ENCODE measurements at places on chromosomes 12 and 14. TPM values are rescaled to one million over a fixed set of nuclear protein-coding genes. Genes with fewer than 3 reads are reported as not detected.

- H3K27me3 ChIP-seq: peaks cover 42% of the 10 kb centered on the region
- peak overlapping the region; percentile 32 for H3K27ac ChIP-seq
- peaks cover 9% of the 10 kb centered on the region for H3K4me1 ChIP-seq
- DNase-seq: no peak
- H3K36me3 ChIP-seq: peaks cover 9% of the 10 kb centered on the region
These were observed 58.1 kb upstream of the PCED1B start for GRCh38 chr12:47021298-47021697.

DNA sequence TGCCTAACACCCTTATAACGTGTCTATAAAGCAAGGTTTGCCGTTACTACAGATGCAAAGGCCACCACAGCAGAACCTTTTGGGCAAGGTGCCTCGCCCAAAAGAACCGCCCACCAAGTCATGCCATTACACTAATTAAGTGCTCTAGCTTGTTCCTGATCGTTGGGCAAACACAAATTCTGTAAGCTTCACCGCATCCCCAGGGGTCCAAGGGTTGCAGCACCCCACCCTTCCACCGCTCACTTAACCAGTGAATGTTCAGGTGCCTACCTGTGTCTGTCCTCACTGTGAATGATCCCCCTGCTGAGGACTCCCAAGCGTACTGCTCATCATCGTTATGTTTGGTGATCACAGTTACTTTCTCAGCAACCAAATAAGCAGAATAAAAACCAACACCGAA lies 1.4 kb downstream of the HSP90AA1 start:
- peak overlapping the region; percentile 93 for H3K27ac ChIP-seq
- peaks cover 62% of the 10 kb centered on the region for H3K4me1 ChIP-seq

GRCh38 chr14:75379246-75379929 lies 48.4 kb upstream of the JDP2 start:
- H3K27ac ChIP-seq: no peak overlapping the region
- peaks cover 23% of the 10 kb centered on the region for H3K27me3 ChIP-seq
- no peaks in the 10 kb centered on the region for H3K4me1 ChIP-seq
- peaks cover 7% of the 10 kb centered on the region for H3K36me3 ChIP-seq
- no peak overlapping the region for H3K4me3 ChIP-seq

GRCh38 chr12:92574911-92575570 lies 127.7 kb upstream of the PLEKHG7 start:
- H3K4me3 ChIP-seq: no peak overlapping the region
- peaks cover 7% of the 10 kb centered on the region for H3K4me1 ChIP-seq
- no peaks in the 10 kb centered on the region for H3K27me3 ChIP-seq
- H3K27ac ChIP-seq: peak overlapping the region; percentile 89

GRCh38 chr12:110280392-110280778 lies 662 bp upstream of the ATP2A2 start:
- H3K4me1 ChIP-seq: peaks cover 36% of the 10 kb centered on the region
- H3K27ac ChIP-seq: peak overlapping the region; percentile 92

DNA sequence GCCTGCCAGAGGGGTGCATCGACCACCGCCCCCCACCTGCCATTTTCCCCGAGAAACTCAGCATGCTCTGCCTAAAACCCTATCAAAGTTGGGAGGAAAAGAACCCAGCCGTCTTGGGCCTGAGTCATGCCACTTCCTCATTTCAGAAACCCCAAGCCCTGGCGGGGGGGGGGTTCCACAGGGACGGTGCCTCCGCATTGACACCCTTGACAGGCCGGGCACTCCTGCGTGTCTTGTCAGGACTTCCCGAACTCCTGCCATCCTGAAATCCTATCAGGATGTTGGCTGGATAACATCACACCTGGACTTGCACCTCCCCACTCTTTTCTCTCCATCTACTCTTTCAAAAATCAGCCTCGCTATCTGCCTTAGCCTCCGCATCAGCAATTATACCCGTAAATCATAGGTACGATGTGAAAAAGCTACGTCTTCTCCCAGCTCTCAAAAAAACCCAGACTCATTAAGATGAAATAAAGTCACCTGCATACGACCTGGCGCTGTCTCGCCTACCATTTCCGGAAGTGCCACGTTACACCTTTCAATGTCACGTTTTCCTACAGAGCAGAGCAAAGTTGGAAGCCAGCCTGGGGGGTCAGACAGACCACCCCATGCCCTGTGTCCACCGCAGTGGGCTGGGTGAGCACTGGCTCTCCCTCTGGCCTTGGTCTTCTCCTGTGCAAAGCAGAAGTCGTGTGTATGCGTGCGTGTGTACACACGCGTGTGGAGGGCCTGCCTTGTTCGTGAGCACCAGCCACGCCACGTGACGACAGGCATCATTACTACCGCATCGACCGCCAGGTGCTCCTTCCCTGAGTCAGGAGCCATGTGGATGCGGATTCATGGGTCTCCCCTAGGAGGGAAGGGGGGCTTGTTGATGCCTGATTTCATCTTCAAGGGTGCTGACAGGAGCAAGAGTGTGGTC lies 96.7 kb downstream of the RFLNA start:
- DNase-seq: no peak
- peak overlapping the region; percentile 87 for H3K4me3 ChIP-seq
- H3K27ac ChIP-seq: peak overlapping the region; percentile 93
- H3K4me1 ChIP-seq: peaks cover 28% of the 10 kb centered on the region
- peaks cover 2% of the 10 kb centered on the region for H3K36me3 ChIP-seq

DNA sequence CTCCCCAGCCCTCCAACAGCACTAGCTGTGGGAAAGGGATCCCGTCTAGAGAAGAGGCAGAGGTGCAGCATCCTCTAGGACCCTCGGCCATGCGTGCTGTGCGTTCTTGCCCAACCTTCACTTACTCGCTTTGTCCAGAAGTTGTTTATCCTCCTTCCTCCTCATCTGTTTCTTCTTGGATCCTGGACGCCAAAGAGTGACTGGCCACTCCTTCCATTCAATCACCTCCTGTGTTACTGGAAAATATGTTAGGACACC lies 140.5 kb downstream of the ZFP36L1 start:
- no peak overlapping the region for H3K4me3 ChIP-seq
- no peak for DNase-seq

- H3K36me3 ChIP-seq: no peaks in the 10 kb centered on the region
- no peak overlapping the region for H3K4me3 ChIP-seq
- DNase-seq: no peak
These were observed 19.8 kb downstream of the XRCC3 start for GRCh38 chr14:103695296-103696069.

DNA sequence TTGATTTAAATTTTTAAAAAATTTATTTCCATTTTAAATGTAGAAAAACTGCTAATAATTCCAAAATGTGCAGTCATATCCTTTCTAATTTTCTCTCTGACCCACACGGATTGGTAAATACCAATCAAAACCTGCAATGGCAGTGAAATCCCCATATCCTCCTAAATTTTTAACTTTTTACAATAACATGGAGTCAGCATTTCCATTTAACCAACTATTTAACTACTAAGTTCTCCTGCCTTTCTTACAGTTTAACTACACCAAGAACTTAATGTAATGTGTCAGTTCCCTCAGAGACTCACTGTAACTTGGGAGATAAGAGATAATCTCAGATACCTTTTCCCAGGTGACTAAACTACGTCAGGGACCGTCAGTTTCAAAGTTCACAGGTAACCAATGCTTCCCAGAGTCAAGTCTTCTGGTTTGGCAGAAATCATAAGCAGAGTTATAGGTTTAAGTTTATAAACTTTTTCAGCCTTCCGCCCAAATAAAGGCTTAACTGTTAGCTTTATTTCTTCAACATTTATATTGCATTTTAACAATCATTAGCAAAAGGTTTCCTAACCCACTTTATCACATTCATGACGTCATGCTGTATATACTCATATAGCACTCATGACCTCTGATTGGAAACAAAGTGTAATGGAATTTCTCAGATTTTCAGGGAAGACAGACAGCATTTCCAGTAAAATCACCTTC lies 7.6 kb downstream of the KRAS start:
- H3K4me3 ChIP-seq: no peak overlapping the region
- H3K27me3 ChIP-seq: no peaks in the 10 kb centered on the region
- no peaks in the 10 kb centered on the region for H3K36me3 ChIP-seq
- no peak for DNase-seq

BEGAIN gene
- 0.50 TPM for total RNA-seq

SYCP3 gene
- total RNA-seq: 0.47 TPM

PAPLN gene
- total RNA-seq: not detected

FICD gene
- 4.4 TPM for total RNA-seq

OTUB2 gene
- total RNA-seq: 0.12 TPM

DPF3 gene
- 1.2 TPM for total RNA-seq

KLRC1 gene
- total RNA-seq: not detected

C12orf54 gene
- total RNA-seq: not detected

ZC2HC1C gene
- total RNA-seq: 0.76 TPM

PLCZ1 gene
- not detected for total RNA-seq

All from T-helper 17 cell (primary cell).